Fibroblast of lung (primary cell): ENCODE measurements at places on chromosomes 16 and 17.

GRCh38 chr17:60043846-60044245 lies 34.9 kb downstream of the HEATR6 start:
- no peak for DNase-seq

GRCh38 chr16:66751992-66752322 lies 548 bp upstream of the DYNC1LI2 start:
- DNase-seq: no peak

GRCh38 chr17:70819183-70819582 lies 649.9 kb downstream of the KCNJ2 start:
- no peak for DNase-seq

- no peak for DNase-seq
These were observed 289.0 kb upstream of the AXIN2 start for GRCh38 chr17:65850486-65850885.

GRCh38 chr16:31438414-31438813 lies 4.2 kb downstream of the ZNF843 start:
- no peak for DNase-seq

DNA sequence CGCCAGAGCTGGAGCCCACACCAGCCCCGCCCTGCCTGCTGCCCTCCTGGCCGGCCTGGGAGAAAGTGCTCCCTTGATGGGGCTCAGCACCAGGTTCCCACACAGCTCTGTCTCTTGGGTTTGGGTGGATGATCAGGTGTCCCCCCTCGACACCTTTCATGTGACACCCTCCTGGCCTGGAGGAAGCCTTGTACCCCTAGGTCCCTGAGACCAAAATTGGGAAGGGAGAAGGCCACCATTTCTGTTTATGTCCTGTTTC lies 19.4 kb upstream of the PLLP start:
- DNase-seq: no peak

- DNase-seq: no peak
These were observed 89.2 kb downstream of the AMFR start for GRCh38 chr16:56336071-56336688.

DNA sequence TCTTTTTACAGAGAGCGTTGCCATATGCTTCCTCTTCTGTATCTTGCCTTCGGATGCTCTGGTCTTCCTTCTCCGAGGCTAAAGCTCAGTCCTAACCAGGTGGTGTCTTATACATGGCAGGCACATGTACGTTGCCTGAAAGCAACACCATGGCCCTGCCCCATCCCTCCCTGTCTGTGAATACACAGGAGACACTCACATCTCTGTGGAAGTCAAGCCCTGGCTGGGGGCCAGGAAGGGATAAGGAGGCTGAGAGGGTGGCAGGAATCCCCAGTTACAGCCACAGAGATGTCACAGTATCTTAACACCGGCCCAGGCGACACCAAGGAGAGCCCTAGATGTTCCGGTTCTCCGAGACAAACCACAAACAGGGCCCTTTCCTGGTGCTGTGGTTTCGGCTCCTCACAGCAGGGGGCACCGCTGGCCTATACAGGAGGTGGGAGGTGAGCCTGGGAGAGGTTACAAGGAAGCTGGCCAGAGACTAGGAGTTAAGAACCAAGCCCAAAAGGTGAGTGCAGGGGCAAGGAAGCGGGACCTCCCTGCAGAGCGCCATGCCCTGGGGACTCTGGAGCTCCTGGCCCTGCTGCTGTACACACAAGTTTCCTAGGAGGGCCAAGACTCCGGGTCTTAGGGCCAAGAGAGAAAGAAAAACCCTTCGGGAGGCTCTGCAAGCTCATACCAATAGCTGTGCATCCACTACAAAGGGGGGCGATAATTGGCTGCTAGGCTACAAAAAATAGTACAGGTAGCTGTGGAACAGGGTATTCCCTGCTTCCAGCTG lies 41.7 kb downstream of the SRL start:
- peak; percentile 40 for DNase-seq
